ENCODE measurements at places on chromosomes 4 and X.

GRCh38 chr4:64121803-64122202 is 287.4 kb downstream of the TECRL start:
- no peak for DNase-seq

- DNase-seq: no peak
These were observed 109.9 kb upstream of the PTPN13 start for GRCh38 chr4:86484241-86484640.

- DNase-seq: peak; percentile 84
These were observed 734 bp upstream of the GALNT7 start for GRCh38 chr4:173167758-173168395.

- no peak for DNase-seq
These were observed 1197.2 kb downstream of the PCDH7 start for GRCh38 chr4:31917334-31917733.

GRCh38 chr4:4613126-4613465 is 71.2 kb upstream of the STX18 start:
- no peak for DNase-seq

- no peak for DNase-seq
These were observed 47.0 kb upstream of the RAPGEF2 start for GRCh38 chr4:159055833-159056232.

DNA sequence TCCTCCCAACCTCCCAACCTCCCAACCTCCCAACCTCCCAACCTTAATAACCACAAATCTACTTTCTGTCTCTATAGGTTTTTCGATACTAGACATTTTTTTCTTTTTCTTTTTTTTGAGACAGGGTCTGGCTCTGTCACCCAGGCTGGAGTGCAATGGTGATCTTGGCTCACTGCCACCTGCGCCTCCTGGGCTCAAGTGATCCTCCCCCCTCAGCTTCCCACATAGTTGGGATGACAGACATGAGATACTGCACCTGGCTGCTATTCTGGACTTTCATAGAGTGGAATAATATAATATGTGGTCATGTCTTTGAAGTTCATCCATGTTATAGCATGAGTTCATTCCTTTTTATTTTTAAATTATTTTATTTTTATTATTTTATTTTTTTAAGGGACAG is 39.5 kb upstream of the ZFX start:
- DNase-seq: no peak

DNA sequence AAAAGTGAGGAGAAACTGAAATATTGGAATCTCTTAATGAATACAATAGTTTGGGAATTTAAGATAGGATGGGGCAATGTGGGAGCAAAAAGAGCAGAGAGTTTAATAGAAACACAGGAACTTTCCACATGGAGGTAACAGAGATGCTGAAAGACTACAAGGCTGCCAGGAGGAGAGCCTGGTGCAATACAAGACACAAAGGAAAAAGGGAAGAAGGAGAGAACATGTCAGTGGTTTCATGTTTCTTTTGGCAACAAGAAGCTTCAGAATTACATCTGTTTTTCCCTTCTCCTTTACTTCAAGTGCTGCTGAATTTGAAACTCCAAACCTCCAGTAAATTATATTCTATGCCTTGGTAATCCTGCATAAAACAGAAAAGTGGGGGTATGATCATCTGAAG is 474.3 kb downstream of the FAT4 start:
- DNase-seq: peak; percentile 22

DNA sequence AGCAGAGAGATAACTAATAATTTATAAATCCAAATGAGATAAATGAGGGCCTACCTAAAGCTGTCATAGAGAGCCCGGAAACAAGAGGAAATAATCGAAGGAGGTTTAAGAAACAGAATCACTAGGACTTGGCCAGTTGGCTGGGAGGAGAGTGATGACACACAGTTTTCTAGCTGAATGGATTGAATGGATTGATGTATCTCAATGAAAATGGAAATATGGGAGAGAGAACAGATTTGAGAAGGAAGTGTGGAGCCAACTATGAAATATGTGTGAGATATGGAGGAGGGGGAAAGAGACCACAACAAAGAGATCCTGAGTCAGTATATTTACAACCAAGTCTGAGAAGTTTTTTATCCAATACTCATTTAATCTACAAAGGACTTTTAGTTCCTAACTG is 35.7 kb upstream of the CXXC4 start:
- no peak for DNase-seq

DNA sequence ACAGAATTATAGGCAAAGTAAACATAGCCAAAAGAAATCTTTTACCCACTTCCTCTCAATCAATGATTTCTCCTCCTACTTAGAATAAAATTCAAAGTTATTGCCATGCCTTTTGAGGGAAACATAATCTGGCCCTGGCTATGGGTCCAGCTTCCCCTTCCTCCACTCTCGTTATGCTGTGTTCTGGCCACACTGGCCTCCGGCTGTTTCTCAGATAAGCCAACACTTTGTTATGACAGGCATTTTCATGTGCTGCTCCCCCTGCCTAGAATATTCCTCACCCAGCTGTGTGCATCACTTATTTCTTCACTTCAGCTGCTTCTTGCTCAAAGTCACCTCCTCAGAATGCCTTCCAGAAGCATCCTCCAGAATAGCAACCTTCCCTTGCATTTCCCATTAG is 386.6 kb upstream of the AADAT start:
- no peak for DNase-seq

DNA sequence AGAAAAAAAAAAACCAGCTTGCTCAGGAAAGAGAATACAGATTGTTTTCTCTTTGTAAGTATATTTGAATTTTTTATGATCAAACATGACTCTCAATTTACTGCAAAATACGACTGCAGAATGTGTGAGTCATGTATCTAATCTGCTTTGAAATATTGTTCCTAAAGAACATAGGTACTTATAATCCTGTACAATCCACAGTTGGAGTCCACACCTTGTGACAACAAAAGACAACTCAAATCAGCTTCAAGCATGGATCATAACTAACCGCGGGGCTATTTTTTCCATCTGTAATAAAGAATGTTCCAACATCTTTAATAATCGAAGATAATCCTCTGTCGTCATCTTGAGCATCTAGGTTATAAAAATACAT is 77.8 kb upstream of the STIM2 start:
- no peak for DNase-seq

GRCh38 chrX:49174723-49175122 is 3.0 kb downstream of the PLP2 start:
- no peak for DNase-seq

GRCh38 chr4:147968641-147969040 is 236.8 kb downstream of the ARHGAP10 start:
- DNase-seq: no peak

DNA sequence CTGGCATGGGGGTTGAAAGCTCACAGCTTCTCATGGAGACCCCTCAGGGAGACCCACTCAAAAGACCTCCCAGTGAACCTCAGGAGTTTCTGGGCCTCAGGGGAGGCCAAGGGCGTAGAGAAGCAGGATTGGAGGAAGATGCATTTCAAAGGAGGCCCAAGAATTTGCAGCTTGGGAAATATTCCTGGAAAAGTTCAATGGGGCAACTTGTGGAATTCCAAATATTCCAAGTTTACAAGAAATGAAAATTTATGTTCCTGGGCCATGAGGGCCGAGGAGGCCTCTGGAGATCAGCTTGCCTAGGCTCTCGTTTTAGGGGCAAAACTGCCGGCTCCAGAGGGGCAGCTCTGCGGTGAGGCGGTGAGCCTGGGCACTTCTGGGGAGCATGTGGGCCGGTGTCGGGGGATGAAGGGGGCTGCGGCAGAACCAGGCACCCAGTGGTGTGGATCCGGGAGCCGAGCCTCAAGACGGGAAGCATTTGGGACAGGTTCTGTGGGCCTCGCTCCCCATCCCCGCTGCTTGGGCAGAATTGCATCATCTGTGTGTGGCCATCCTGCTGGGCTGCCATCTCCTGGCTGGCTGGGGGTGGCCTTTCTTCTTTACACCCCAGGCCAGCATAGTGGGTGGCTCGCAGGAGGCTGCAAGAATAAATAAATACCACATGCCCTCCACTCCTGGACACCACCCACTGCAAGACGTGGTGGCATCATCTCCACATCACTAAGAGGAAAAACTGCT is 54.6 kb upstream of the GPR78 start:
- no peak for DNase-seq

- DNase-seq: no peak
These were observed 57.1 kb upstream of the CYSLTR1 start for GRCh38 chrX:78384486-78384885.

DNA sequence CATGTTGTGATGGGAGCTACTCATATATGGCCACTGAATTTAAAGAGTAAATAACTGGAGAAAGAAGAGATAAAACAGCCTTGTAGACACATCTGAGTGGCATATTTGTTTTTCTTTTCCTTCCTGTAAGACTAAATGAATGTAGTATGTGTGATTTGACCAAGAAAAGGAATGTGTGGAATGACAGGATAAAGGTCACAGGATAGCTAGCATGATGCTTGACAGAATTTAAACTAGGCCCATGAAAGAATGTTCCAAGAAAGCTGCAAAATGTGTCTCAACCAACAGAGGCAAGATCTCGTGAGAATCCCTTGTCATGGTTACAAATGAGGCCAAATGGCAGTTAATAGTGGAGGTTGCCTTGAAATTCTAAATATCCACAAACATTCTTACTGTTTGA is 137.0 kb downstream of the KCNIP4 start:
- no peak for DNase-seq

DNA sequence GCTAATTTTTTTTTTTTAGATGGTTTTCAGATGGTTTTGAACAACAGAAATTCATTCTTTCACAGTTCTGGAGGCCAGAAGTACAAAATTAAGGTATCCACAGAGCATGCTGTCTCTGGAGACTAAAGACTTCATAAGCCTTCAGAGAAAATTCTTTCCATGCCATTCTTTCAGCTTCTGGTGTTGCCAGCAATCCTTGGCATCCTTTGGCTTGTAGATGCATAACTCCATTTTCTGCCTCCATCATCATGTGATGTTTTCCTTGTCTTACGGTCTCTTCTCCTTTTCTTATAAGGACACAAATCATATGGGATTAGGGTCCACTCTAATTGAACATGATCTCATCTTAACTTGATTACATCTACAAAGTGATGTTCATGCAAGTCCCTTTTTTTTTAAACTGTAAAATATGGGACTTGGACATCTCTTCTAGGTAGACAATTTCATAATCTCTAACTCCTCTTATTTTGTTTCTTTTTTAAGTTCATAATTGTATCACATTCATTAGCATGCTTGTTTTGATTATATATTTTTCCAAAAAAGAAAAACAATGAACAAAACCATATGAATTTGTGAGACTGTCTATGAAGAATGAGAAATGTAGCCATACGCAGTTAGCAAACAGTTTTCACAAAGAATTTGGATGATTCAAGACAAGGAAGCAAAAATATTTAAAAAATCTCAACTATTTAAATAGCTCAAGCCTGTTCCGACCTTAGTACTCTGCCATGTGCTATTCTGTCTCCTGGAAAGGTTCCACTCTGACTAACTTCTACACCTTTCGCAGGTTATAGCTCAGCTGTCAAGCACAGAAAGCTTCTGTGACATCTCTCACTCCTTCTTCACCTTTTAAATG is 53.1 kb upstream of the GIMD1 start:
- DNase-seq: no peak

GRCh38 chr4:54754394-54754793 is 96.6 kb downstream of the KIT start:
- no peak for DNase-seq

GRCh38 chrX:18428006-18428405 is 2.6 kb downstream of the CDKL5 start:
- DNase-seq: no peak

DNA sequence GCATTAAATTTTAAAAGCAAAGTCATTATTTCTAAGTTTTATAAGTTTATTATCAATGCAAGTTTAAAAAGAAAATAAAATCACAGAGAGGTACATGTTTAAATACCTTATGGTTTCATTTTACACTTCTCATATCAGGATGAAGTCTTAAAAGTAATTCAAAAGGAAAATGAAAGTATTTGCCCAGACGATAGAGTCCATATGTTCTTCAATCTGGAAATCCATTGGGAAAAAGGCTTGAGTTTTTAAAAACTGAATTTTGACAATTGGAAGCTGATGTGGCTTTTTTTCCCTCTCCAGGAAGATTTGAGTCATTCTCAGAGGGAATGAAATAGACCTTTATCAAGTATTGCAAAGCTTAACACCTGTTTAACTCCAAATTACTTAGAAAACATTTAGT is 37.1 kb downstream of the MAB21L2 start:
- no peak for DNase-seq

- no peak for DNase-seq
These were observed 196.8 kb downstream of the DCHS2 start for GRCh38 chr4:154294652-154295350.

DNA sequence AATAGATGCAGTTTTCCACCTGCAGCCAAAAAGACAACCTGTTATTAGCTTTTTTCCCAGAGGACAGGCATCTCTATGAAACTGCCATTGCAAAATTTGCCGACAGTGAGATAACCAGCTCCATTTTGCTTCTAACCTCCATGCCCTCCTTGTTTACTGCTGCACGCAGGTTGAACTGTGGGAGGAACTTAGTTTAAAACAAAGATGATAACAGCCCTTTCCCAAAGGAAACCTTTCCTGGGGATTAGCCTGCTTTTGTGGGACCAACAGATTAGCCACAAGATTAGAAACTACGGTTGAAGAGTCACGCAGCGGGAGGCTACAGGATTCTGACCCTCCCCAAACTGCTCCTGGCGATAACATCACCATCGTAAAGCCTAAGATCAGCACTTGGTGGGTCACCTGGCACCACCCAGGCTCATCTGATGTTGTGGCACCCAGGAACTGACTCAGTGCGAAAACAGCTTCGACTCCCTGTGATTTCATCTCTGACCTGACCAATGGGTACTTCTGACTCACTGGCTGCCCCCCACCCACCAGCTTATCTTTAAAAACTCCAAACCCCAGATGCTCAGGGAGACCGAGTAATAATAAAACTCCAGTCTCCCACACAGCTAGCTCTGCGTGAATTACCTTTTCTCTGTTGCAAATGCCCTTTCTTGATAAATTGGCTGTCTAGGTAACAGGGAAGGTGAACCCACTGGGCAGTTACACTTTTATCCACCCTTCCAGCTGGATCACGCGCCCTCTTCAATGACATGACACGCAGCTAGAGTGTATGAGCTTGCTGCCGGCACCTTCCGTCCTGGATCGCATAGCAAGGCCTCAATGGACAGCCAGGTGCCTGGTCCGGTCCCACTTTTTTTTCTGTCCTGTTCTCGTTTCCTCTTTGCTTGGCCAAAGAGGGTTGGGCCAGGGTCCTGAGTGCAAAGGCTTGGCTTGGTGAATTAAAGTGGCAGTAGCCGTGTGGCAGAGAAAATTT is 27.2 kb downstream of the NOP14 start:
- no peak for DNase-seq

DNA sequence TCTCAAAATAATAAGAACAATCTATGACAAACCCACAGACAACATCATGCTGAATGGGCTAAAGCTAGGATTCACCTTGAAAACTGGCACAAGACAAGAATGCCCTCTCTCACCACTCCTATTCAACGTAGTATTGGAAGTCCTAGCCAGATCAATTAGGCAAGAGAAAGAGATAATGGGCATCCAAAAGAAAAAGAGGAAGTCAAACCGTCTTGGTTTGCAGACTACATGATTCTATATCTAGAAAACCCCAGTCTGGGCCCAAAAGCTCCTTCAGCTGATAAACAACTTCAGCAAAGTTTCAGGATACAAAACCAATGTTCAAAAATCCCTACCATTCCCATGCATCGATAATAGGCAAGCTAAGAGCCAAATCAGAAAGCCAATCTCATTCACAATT is 59.0 kb downstream of the CHM start:
- peak; percentile 14 for DNase-seq

GRCh38 chr4:5893004-5893580 is at the start of gene CRMP1:
TSS of gene CRMP1 (minus strand) at chr4:5893086. CDS start at chr4:5892969, 117 bp downstream.
- DNase-seq: no peak

GRCh38 chrX:100662170-100662569 is 18.2 kb downstream of the SRPX2 start:
- DNase-seq: no peak

Data from Kasumi-1 (cell line).